ENCODE measurements at places on chromosomes 3 and 15. TPM values are rescaled to one million over a fixed set of nuclear protein-coding genes. Genes with fewer than 3 reads are reported as not detected.

The KAT2B gene
- 91.3 TPM for total RNA-seq

The CYP8B1 gene
- total RNA-seq = not detected

The HYKK gene
- total RNA-seq = 3.7 TPM

The GOLGA8J gene
- not detected for total RNA-seq

The NANOGP8 gene
- not detected for total RNA-seq

The CAMK1 gene
- 18.8 TPM for total RNA-seq

The MEIS2 gene
- not detected for total RNA-seq

The FAM3D gene
- not detected for total RNA-seq

The GCNT3 gene
- total RNA-seq = not detected

The SLC12A8 gene
- total RNA-seq = 0.37 TPM

The GPR160 gene
- total RNA-seq = 6.1 TPM

The NRROS gene
- 40.6 TPM for total RNA-seq
